Activated naive CD4-positive, alpha-beta T cell (primary cell): ENCODE measurements at places on chromosomes 4 and X.

DNA sequence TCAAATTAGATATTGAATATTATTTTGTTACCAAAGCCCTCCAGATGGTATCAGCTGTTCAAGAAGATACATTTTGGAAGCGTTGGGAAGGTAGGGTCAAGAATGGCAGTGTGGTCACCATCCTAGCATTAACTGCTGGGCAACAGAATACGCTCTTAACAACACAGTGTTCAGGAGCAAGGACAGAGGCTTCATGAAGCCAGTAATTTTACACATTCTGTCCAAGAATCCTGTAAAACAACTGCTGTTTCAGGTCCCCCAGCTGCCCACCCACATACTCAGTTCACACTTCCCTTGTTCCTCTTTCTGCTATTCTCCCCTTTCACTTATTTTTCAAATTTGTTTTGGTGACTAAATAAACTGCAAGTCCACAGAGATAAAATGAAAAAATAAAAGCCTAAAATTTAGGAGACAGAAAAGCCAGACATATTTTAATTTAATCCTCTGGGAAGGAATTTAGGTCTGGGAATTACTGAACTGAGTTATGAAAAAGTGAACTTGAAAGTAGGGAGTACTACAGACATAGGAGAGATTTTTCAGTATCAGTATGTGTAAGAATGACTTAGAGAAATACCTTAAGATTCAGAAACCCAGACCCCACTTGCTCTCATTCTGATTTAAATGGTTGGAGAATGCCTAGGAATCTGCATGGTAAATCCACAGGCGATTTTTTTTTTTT, 406.7 kb downstream of the MAPK10 start:
- no peak for DNase-seq

DNA sequence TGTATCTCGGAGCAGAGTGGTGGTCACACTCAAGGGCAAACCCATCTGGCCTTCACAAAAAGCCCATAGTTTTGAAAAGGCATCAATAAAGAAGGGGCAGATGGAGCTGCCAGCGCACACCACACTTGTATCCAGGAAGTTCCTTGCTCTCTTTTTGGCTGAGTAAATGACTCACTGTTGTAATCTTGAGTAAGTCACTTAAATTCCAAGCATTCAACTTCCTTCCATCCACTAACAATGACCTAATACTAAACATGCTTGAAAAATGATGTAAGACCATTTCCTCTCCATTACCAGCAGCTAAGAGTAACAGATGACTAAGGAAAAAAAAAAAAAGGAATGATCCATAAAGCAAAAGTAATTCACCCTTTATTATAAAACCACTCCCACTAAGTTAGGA, 32.4 kb upstream of the MYOZ2 start:
- no peak for DNase-seq

DNA sequence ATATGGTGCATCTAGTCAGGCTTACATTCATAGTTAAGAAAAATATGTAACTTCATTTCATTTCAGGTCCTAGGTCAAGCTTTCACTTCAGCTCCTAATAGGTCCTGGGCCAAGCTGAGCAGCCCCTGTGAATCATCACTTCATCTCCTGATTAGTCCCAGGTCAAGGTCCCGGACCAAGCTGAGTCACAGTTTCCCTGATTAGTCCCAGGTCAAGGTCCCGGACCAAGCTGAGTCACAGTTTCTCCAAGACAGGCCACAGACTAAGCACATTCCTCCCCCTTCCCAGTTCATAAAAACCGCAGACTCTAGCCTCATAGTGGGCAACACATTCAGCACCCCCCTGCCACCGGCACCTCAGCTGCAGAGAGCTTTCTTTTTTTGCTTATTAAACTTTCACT, 1331.8 kb downstream of the PCDH19 start:
- no peak for DNase-seq

DNA sequence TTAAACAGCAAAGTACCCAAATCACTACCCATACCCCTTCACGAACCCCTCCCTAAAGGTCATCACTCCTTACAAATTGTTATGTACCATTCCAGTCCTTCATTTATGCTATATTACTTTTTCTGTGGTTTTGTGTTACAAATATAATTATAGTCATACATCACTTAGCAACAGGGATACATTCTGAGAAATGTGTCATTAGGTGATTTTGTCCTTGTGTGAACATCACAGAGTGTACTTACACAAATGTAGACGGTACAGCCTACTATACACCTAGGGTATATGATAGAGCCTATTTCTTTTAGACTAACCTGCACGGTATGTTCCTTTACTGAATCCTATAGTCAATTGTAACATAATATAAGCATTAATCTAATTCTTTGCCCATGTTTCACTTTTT, 61.9 kb downstream of the ASB9 start:
- no peak for DNase-seq

DNA sequence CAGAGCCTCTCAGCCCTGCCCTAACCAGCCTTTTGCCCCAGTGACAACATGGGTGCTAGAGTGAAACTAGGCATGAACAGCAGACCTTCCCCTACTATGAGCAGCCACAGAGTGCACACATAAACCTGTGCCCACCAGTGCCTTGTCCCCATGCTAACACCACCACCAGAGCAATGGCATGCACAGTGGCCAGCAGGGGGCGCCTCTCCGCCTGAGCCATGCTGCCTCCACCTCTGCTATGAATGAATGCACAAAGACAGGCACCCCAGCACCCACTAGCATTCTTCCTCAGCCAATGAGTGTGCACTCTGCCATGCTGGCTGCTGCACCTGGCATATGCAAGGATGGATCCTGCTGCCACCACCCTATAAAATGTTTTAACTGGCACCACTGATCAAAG, 286.9 kb upstream of the FGF16 start:
- DNase-seq, result no peak
